Panc1 (cell line): ENCODE measurements at places on chromosomes 13 and 19. TPM values are rescaled to one million over a fixed set of nuclear protein-coding genes. Genes with fewer than 3 reads are reported as not detected.
A peak's percentile ranks its signal among the peaks of the same experiment; 100 is the strongest.

GRCh38 chr19:49042177-49042576 lies 1.5 kb upstream of the CGB5 start:
- H3K4me1 ChIP-seq: no peaks in the 10 kb centered on the region
- no peaks in the 10 kb centered on the region for H3K36me3 ChIP-seq
- no peak overlapping the region for H3K4me3 ChIP-seq
- H3K27me3 ChIP-seq: no peaks in the 10 kb centered on the region
- no peak overlapping the region for H3K27ac ChIP-seq

DNA sequence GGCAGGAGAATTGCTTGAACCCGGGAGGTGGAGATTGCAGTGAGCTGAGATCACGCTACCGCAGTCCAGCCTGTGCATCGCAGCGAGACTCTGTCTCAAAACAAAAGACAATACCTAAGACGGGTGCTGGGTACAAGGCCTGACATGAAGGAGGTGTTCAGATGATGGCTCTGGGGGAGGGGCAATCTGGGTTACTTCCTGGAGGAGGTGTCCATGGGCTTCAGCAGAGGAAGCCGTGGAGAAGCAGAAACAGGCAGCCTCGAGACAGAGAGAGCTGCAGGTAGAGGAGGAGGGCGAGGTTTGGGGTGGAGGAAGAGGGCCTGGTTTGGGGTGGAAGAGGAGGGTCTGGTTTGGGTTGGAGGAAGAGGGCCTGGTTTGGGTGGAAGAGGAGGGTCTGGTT lies 3.6 kb downstream of the MISP start:
- DNase-seq: no peak
- no peaks in the 10 kb centered on the region for H3K27me3 ChIP-seq
- no peak overlapping the region for H3K4me3 ChIP-seq
- H3K36me3 ChIP-seq: no peaks in the 10 kb centered on the region

DNA sequence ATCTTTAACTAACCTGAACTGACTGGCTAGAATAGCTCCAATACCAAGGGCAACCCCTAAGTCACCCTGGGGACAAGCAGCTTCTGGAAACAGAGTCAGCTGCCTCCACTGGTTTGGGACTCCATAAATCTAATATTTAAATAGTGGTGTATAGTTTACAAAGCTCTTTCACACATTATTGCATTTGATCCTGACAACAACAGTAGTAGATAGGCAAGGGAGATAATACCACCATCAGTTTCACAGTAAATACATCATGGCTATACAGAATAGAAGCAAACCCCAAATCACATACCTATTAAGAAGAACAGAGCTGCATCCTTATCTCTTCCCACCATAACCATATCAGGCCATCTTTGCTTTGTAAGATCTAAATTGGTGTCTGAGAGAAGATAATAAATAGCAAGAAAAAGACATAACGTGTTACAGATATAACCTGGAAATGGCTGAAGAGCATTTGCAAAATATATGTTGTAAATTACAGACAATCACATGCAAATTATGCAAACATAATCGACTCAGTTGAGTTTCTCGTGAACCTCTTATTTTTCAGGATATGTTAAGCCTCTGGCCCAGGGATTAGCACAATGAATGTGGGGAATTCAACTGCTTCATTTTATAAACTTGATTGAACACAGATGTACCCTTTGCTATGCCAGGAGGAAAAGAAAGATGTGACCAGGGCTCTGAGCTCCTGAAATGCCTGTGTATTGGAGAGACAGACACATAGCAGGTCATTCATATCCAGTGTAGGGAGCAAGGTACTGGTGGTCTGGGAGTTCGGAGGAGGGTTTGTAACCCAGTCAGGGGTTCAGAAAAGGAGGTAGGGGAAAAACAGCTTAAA lies 142.5 kb downstream of the SLC7A1 start:
- H3K36me3 ChIP-seq: no peaks in the 10 kb centered on the region
- H3K4me1 ChIP-seq: no peaks in the 10 kb centered on the region
- no peaks in the 10 kb centered on the region; the same call in 1 of the 2 replicates for H3K27me3 ChIP-seq
- no peak overlapping the region for H3K4me3 ChIP-seq
- no peak for DNase-seq

GRCh38 chr19:54002495-54003315 lies 11.3 kb downstream of the CACNG6 start:
- H3K27me3 ChIP-seq: no peaks in the 10 kb centered on the region
- H3K4me1 ChIP-seq: peaks cover 50% of the 10 kb centered on the region
- H3K36me3 ChIP-seq: no peaks in the 10 kb centered on the region
- no peak for DNase-seq
- peak overlapping the region; percentile 94 for H3K27ac ChIP-seq

DNA sequence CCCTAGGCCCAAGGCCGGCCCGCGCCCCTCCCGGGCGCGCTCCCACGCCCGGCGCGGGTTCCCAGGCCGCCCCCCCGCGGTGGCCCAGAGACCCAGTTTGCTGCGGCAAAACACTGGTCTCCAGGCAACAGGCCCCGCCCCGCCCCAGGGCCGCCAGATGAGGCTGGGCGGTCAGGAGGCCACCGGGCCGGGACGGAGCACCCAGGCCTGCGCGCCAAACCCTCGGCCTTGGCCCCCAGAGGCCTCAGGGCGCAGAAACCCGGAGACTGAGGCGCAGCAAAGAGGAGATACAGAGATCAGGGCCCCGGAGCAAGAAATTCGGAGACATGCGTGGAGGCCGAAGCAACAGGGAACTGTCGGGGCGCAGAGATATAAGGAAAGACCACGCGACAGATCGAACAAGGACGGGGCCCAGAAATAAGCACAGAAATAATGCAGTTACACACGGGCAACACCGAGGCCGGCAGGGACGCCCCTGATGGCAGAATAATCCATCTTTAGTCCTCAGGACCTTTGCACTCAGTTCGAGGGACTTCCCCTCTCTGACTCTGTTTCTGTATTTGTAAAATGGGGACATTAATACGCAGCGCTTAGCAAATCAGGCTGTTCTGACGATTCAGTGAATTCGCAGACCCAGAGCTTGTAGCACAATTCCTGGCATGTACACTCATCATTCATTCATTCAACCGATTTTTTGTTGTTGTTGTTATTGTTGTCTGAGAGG lies 20.8 kb upstream of the ERCC1 start:
- H3K4me3 ChIP-seq: peak overlapping the region; percentile 14; the same call in 1 of the 2 replicates
- peaks cover 16% of the 10 kb centered on the region for H3K4me1 ChIP-seq
- DNase-seq: no peak
- no peaks in the 10 kb centered on the region for H3K36me3 ChIP-seq

DNA sequence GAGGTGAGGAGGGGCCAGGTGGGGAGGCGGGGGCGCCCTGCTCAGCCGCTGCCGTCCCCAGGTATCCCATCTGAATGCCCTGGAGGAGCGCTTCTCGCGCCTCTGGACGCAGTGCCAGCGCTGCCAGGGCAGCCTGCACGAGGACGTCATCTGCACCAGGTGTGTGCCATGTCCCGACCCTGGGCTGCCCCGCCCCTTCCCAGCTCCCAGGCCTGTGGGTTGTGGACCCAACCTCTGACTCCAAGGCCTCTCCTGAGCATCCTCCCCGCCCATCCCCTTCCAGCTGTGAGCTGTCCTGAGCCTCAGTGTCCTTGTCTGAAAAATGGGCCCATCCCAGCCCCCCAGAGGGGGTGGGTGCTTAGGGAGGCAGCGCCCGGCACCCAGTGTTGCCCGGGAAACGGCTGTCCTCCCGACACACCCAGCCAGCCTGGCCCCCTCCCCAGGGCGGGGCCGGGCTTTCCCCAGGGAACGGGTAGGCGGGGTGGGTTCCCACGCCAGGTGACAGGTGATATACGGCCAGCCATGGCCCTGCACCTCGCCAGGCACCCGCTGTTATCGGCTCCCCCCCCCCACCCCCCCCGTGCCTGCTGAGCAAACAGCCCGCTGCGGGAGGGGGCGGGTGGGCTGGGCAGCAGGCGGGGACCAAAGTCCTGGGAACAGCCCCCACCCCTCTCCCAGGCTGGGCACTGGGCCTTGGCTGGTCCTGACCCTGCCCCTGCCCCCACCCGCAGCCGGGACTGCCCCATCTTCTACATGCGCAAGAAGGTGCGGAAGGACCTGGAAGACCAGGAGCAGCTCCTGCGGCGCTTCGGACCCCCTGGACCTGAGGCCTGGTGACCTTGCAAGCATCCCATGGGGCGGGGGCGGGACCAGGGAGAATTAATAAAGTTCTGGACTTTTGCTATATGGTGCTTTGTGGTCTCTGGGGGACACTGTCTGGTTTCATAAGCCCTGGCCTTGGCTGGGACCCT lies 1.3 kb upstream of the SPIB start:
- H3K27ac ChIP-seq: no peak overlapping the region
- no peaks in the 10 kb centered on the region for H3K36me3 ChIP-seq
- H3K4me1 ChIP-seq: no peaks in the 10 kb centered on the region
- H3K27me3 ChIP-seq: no peaks in the 10 kb centered on the region
- H3K4me3 ChIP-seq: no peak overlapping the region
- DNase-seq: no peak

GRCh38 chr13:50850445-50850844 lies 7.0 kb upstream of the DLEU7 start:
- no peak for DNase-seq
- no peaks in the 10 kb centered on the region for H3K4me1 ChIP-seq
- no peaks in the 10 kb centered on the region for H3K36me3 ChIP-seq
- H3K27ac ChIP-seq: no peak overlapping the region
- H3K4me3 ChIP-seq: no peak overlapping the region

- no peak for DNase-seq
- H3K27ac ChIP-seq: 0 out of 2 replicates have a peak overlapping the region, but pooled peaks have one; percentile 12
- H3K36me3 ChIP-seq: no peaks in the 10 kb centered on the region
Measured at GRCh38 chr19:50050406-50051227, 24.8 kb downstream of the ZNF473 start.

GRCh38 chr13:27170516-27171243 lies 931 bp downstream of the USP12 start:
- H3K4me1 ChIP-seq: peaks cover 38% of the 10 kb centered on the region
- no peaks in the 10 kb centered on the region; the same call in none of the 2 replicates for H3K36me3 ChIP-seq
- DNase-seq: no peak
- H3K27ac ChIP-seq: peak overlapping the region; percentile 93
- H3K27me3 ChIP-seq: no peaks in the 10 kb centered on the region

DNA sequence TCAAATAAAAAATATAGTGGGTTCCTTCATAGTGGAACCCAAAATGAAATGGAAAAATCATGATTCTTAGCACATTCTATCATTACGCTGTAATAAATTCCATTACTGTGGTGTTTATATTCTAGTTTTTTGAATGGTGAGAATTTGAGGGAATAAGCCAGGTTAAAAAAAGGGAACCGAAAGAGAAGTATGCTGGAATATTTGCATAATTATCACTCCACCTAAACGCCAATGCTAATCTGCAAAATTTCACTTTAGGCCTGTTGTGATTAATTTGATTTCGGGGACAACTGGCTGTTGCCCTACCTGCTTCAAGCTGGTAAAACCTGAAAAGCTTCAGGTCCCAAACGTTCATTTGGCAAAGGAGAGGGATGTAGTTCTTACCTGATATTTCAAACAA lies 32.1 kb upstream of the SCEL start:
- no peak for DNase-seq
- H3K36me3 ChIP-seq: no peaks in the 10 kb centered on the region
- H3K27me3 ChIP-seq: no peaks in the 10 kb centered on the region
- H3K4me3 ChIP-seq: no peak overlapping the region

DNA sequence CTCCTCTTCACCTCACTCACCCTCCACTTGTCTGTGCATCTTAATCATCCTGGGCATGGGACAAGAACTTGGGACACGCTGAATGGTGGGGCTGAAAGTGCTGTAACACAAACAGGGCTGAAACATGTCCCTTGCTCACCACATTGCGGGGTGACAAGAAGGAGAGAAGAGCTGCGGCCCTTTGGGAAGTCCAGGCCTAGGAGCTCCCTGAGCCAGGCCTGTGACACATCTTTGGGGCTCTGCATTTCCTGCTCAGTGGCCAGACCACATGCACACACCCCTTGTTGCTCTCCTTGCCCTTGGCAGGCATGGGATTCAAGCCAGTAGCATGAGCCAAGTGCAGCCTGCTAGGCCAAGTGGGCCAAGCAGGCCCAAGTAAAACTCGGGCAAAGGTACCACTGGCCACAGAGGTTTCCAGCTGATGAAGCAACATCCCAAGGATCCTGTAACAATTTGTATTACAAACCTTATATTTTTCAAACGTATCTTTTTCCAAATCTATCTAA lies 1384.3 kb upstream of the PCDH20 start:
- no peak overlapping the region for H3K27ac ChIP-seq
- H3K4me1 ChIP-seq: no peaks in the 10 kb centered on the region
- no peaks in the 10 kb centered on the region for H3K27me3 ChIP-seq
- H3K36me3 ChIP-seq: no peaks in the 10 kb centered on the region
- no peak overlapping the region for H3K4me3 ChIP-seq

- peaks cover 2% of the 10 kb centered on the region; the same call in 1 of the 2 replicates for H3K27me3 ChIP-seq
- no peak overlapping the region for H3K4me3 ChIP-seq
- no peaks in the 10 kb centered on the region for H3K36me3 ChIP-seq
- no peak overlapping the region for H3K27ac ChIP-seq
- DNase-seq: no peak
Measured at GRCh38 chr19:51022526-51022925, 3.0 kb upstream of the KLK10 start.

SOHLH2 gene
- 0.08 TPM for total RNA-seq

DNA sequence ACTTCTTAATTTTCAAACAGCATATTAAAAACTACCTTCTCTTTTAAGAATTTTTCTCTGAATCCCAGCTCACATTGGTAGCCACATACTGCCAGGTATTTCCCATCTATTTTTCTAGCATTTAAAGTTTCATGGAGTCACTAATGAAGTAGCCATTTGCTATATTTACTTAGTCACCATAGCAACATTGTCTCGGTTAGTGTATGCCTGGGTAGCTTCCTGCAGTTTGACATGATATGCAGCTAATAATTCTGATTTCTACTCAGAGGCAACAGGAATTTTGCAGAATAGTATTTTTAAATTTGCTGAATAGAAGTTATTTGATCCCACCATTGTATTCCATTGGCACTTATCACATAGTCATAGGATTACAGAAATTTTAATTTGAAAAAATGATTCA lies 30.9 kb upstream of the KCTD4 start:
- no peak overlapping the region for H3K4me3 ChIP-seq
- DNase-seq: no peak
- no peaks in the 10 kb centered on the region for H3K27me3 ChIP-seq
